Sigmoid colon (tissue), 7 donors: ENCODE measurements at places on chromosomes 6 and 20. TPM values are rescaled to one million over a fixed set of nuclear protein-coding genes. Genes with fewer than 3 reads are reported as not detected.
A peak's percentile ranks its signal among the peaks of the same experiment; 100 is the strongest.

DNA sequence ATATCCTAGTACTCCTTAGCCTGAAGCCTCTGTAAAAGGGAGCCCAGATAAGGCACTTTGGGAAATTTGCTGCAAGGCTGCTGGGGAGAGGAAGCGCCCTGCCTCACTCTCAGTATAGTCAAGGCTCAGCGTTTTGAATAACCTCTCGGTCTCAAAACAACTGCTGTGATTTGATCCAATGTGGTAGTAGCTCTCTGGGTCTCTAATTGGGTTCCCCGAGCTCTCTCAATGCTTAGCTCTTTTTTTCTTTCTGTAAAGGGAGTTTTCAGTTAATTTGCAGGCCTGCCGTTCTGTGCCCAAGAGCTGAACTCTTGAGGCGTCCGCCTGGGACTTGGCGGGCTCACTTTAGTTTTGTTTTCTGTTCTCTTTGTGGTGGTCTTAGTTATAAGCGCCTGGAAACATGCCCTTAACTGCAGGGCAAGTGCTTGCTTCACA is 41.2 kb downstream of the ZHX3 start:
- peaks cover 7% of the 10 kb centered on the region for H3K4me1 ChIP-seq
- DNase-seq: no peak
- H3K27me3 ChIP-seq: no peaks in the 10 kb centered on the region
- no peaks in the 10 kb centered on the region for H3K36me3 ChIP-seq
- peak overlapping the region; percentile 7 for H3K27ac ChIP-seq

The C20orf144 gene
- total RNA-seq: not detected

GRCh38 chr6:125354649-125355048 is 52.9 kb upstream of the HDDC2 start:
- no peak overlapping the region for H3K27ac ChIP-seq
- no peak for DNase-seq
- no peak overlapping the region for H3K4me3 ChIP-seq

The ILRUN gene
- 79.3 TPM for total RNA-seq

The PHACTR1 gene
- total RNA-seq: 7.5 TPM

DNA sequence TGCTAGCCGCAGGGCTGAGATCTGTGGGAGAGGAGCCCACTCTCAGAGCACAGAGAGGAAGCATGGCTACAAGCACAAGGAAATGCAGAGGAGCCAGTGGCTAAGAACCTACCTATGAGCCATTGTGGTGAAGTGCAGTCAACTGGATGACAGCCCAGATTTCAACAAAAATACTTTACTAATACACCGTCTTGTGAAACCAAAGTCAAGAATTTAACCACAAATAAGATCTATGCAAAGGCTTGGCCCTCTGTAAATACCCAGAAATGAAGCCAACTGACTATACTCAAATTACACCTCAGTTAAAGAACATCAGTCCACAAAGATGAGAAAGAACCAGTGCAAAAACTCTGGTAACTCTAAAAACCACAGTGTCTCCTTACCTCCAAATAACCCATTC is 40.1 kb upstream of the PTCHD4 start:
- DNase-seq: no peak
- H3K27ac ChIP-seq: no peak overlapping the region
- H3K4me3 ChIP-seq: no peak overlapping the region
- no peaks in the 10 kb centered on the region for H3K27me3 ChIP-seq
- no peaks in the 10 kb centered on the region for H3K4me1 ChIP-seq

The CCM2L gene
- total RNA-seq: 5.8 TPM

GRCh38 chr6:149182262-149182661 is 135.2 kb upstream of the TAB2 start:
- H3K36me3 ChIP-seq: no peaks in the 10 kb centered on the region
- H3K4me1 ChIP-seq: peaks cover 10% of the 10 kb centered on the region
- peak; percentile 84 for DNase-seq

GRCh38 chr6:106502559-106502958 is 126.7 kb downstream of the RTN4IP1 start:
- no peak overlapping the region for H3K4me3 ChIP-seq
- H3K27me3 ChIP-seq: no peaks in the 10 kb centered on the region
- no peaks in the 10 kb centered on the region for H3K36me3 ChIP-seq
- no peaks in the 10 kb centered on the region for H3K4me1 ChIP-seq
- DNase-seq: no peak

DNA sequence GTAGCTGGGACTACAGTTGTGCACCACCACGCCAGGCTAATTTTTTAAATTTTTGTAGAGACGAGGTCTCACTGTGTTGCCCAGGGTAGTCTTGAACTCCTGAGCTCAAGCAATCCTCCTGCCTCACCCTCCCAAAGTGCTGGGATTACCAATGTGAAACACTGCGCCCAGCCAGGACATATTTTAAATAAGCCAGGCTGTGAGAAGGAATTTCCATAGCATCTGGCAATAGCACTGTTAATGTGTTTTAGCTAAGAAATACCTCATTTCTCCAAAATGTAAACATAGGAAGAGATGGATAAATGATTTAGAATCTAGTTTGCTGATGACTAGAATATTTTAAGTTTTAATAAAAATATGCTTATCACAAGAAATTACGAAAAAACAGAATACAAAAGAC is 27.0 kb upstream of the SLA2 start:
- DNase-seq: no peak
- H3K36me3 ChIP-seq: peaks cover 29% of the 10 kb centered on the region
- H3K27ac ChIP-seq: no peak overlapping the region
- H3K27me3 ChIP-seq: no peaks in the 10 kb centered on the region
- H3K4me3 ChIP-seq: no peak overlapping the region
- H3K4me1 ChIP-seq: no peaks in the 10 kb centered on the region

- peak; percentile 82 for DNase-seq
- H3K36me3 ChIP-seq: no peaks in the 10 kb centered on the region
- H3K27me3 ChIP-seq: no peaks in the 10 kb centered on the region
- H3K27ac ChIP-seq: peak overlapping the region; percentile 99
- peaks cover 17% of the 10 kb centered on the region for H3K4me1 ChIP-seq
Observed at GRCh38 chr6:118650582-118651281, 659 bp downstream of the CEP85L start.

DNA sequence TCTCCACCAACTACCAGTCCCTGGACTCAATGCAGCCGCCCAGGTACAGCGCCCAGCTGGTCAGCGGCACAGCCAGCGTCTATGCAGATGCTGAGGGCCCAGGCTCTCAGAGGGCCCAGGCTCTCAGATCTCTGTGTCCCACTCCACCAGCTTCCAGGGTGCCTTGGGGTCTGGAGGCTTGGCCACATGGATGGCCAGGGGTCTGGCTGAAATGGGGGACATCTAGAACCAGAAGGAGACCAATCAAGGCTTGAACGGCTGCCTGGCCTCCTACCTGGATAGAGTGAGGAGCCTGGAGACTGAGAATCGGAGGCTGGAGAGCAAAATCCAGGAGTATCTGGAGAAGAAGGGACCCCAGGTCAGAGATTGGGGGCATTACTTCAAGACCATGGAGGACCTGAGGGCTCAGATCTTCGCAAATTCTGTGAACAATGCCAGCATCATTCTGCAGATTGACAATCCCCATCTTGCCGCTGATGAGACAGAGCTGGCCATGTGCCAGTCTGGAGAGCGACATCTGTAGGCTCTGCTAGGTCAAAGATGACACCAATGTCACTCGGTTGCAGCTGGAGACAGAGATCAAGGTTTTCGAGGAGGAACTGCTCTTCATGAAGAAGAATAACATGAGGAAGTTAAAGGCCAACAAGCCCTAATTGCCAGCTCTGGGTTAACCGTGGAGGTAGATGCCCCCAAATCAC is 44.1 kb upstream of the GRM4 start:
- H3K4me3 ChIP-seq: no peak overlapping the region
- no peaks in the 10 kb centered on the region for H3K4me1 ChIP-seq
- no peaks in the 10 kb centered on the region for H3K27me3 ChIP-seq

The SCRT2 gene
- total RNA-seq: not detected

DNA sequence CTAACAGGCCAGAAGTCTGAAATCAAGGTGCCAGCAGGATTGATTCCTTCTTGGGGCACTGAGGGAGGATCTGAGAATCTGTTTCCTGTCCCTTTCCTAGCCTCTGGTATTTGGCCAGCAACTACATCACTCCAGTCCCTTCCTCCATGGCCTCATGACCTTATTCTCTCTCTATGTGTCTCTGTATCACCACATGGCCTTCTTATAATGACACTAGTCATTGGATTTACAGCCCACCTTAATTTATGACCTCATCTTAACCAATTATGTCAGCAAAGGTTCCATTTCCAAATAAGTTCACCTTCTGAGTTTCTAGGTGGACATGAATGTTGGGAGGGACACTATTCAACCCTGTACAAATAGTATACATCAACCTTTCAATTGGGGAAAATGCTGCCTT is 29.3 kb downstream of the SCML4 start:
- no peak overlapping the region for H3K4me3 ChIP-seq
- no peaks in the 10 kb centered on the region for H3K27me3 ChIP-seq
- H3K27ac ChIP-seq: no peak overlapping the region

GRCh38 chr6:134183844-134184243 is 131.4 kb upstream of the SLC2A12 start:
- no peak overlapping the region for H3K27ac ChIP-seq
- H3K36me3 ChIP-seq: no peaks in the 10 kb centered on the region
- peaks cover under 1% of the 10 kb centered on the region for H3K4me1 ChIP-seq

The PNLDC1 gene
- not detected for total RNA-seq

The SEL1L2 gene
- not detected for total RNA-seq

- H3K36me3 ChIP-seq: no peaks in the 10 kb centered on the region
- no peaks in the 10 kb centered on the region for H3K4me1 ChIP-seq
- no peaks in the 10 kb centered on the region for H3K27me3 ChIP-seq
- peak; percentile 81 for DNase-seq
Observed at GRCh38 chr6:6851059-6851948, 256.5 kb upstream of the RREB1 start.

DNA sequence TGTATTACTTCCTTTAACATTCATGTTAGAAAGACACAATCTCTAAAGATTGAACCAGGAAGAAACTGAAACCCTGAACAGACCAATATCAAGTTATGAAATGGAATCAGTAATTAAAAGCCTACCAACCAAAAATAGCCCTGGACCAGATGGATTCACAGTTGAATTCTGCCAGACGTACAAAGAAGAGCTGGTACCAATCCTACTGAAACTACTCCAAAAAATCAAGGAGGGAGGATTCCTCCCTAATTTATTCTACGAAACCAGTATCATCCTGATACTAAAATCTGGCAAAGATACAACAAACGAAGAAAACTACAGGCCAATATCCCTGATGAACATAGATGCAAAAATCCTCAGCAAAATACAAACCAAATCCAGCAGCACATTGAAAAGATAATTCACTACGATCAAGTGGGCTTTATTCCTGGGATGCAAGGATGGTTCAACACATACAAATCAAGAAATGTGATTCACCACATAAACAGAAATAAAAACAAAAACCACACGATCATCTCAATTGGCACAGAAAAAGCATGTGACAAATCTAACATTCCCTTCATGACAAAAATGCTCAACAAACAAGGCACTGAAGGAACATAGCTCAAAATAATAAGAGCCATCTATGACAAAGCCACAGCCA is 15.0 kb downstream of the CDK19 start:
- no peak overlapping the region for H3K4me3 ChIP-seq
- H3K27me3 ChIP-seq: no peaks in the 10 kb centered on the region
- no peaks in the 10 kb centered on the region for H3K4me1 ChIP-seq
- H3K27ac ChIP-seq: no peak overlapping the region

DNA sequence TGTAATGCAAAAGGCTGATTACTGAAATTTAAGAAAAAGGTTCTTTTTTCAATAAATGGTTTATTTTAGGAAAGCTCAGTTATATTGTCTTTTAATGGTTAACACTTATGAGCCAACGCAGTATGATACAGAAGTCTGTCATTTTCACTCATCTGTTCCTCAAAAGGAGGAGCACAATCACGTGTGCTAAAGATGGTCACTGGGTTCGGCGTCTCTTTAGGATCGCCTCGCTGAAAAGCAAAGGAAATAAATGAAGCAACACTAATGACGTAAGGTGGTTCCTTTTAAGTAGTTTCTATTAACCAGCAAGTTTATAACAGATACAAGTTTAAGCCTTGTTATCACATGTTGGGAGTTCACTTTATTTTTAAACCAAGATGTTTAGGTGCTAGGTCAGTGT is 125.7 kb downstream of the MAP3K4 start:
- H3K27me3 ChIP-seq: no peaks in the 10 kb centered on the region
- DNase-seq: no peak
- H3K36me3 ChIP-seq: peaks cover 35% of the 10 kb centered on the region
- no peaks in the 10 kb centered on the region for H3K4me1 ChIP-seq
- no peak overlapping the region for H3K4me3 ChIP-seq

- no peak for DNase-seq
- H3K36me3 ChIP-seq: no peaks in the 10 kb centered on the region
- H3K27me3 ChIP-seq: no peaks in the 10 kb centered on the region
- no peak overlapping the region for H3K27ac ChIP-seq
- no peaks in the 10 kb centered on the region for H3K4me1 ChIP-seq
- no peak overlapping the region for H3K4me3 ChIP-seq
Observed at GRCh38 chr6:129599467-129599866, 110.5 kb downstream of the ARHGAP18 start.

DNA sequence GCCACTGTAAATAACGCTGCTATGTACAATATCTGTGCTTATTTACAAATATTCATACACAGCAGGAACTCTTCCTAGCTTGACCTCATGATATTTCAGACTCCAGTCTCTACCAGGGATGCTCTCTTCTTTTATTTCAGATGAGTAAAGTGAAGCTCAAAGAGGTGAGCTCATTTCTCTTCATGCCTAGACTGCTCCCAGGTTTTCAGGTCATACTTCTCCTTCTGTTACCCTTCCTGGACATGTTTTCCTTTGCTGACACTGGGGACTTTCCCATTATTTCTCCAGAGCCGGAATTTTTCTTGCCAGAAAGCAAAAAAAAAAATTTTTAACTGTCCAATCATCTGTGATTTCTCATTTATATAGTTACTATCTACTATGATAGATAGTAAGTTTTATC is 147.2 kb upstream of the DST start:
- no peak overlapping the region for H3K4me3 ChIP-seq
- no peak for DNase-seq
- H3K4me1 ChIP-seq: peaks cover 58% of the 10 kb centered on the region
- no peaks in the 10 kb centered on the region for H3K36me3 ChIP-seq
- H3K27me3 ChIP-seq: no peaks in the 10 kb centered on the region

The GPLD1 gene
- total RNA-seq: 7.2 TPM

- H3K4me3 ChIP-seq: no peak overlapping the region
- no peak for DNase-seq
- no peaks in the 10 kb centered on the region for H3K27me3 ChIP-seq
- no peaks in the 10 kb centered on the region for H3K36me3 ChIP-seq
- H3K27ac ChIP-seq: no peak overlapping the region
- no peaks in the 10 kb centered on the region for H3K4me1 ChIP-seq
Observed at GRCh38 chr20:38715646-38716045, 8.6 kb upstream of the SLC32A1 start.

DNA sequence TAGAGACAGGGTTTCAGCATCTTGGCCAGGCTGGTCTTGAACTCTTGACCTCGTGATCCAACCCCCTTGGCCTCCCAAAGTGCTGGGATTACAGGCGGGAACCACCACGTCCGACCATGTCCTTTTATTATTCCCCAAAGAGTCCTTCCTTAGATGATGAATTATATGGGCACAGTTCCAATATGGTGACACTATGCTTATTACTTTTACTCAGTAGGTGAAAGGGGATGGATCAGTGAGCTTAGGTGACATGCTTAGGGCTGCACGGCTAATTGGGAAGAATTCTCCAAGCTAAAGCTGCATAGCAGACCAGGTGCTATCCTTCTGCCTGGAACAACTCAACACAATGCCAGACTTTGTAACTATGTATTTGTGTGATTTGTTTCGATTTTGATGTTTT is 38.2 kb upstream of the TFAP2C start:
- H3K4me1 ChIP-seq: no peaks in the 10 kb centered on the region
- H3K4me3 ChIP-seq: no peak overlapping the region
- no peaks in the 10 kb centered on the region for H3K36me3 ChIP-seq
- H3K27me3 ChIP-seq: no peaks in the 10 kb centered on the region
